Activated T-cell treated with anti-CD3 and anti-CD28 coated beads, Interleukin-2, amount 50 U/mL, for 48 hours (primary cell): ENCODE measurements at places on chromosomes 1 and 21.

GRCh38 chr1:119729044-119729443, 17.3 kb downstream of the PHGDH start:
- DNase-seq, result peak; percentile 0

GRCh38 chr1:201454608-201455007, 14.4 kb downstream of the PHLDA3 start:
- no peak for DNase-seq

GRCh38 chr1:96962751-96963211, 241.2 kb downstream of the PTBP2 start:
- DNase-seq, result no peak

- DNase-seq, result no peak
Observed at GRCh38 chr1:232142403-232143314, 487.3 kb downstream of the SIPA1L2 start.

- DNase-seq, result no peak
Observed at GRCh38 chr1:111274653-111275052, 16.0 kb upstream of the CHIA start.

DNA sequence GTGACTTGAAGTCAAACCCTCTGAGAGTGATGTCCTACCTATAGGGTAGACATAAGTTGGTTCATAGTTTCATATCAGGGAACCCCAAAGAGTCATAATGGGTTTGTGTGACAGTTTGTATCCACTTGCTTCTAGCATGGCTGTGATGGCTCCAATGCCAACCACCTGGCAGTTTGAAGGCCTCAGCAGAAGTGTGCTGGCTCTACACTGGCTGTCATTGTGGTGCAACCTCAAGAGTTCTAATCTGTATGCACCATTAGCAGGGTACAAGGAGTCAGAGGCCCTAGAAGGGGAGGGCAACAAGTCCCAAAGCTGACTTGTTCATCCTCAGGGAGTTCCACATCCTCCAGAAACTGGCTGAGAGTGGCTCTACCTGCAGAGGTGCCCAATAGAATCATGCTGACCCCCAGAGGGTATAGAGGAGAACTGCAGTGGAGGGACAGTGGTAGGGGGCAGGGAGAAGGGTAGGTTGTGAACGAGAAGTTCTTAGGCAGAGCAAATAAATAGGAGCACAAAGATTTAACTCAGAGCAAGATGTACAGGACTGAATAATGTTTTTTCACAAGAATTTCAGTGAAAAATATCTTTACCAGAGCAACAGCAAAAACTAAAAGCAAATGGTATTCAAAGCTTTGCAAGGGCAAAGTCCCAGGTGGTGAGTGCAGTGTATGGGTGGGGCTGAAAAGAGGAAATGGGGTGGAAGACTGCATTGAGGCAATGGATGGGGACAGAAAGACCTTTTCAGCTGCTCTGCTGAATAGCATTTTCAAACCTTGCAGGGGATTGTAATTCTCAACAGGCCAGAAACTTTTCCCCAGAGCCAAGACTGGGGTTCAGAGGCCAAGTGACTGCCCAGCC, 3.2 kb downstream of the FCRL2 start:
- DNase-seq, result no peak

DNA sequence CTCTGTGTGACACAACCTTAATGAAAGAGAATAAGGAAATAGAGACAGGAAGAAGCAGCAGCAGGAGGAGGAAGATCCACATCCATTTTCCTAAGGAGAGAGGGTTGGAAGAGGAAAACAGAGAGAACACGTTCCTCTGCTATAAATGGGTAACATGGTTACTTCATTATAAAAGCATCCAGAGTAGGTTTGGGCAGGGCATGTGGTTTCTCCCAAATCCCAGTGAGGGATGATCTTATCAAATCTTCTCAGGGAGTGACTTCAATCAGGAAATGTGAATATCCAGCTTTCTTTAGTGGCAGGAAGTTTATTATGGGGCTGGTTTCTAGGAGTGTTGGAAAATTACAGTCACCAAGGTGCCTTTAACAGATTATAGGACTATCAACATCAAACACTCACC, 11.1 kb downstream of the CYP2J2 start:
- no peak for DNase-seq

GRCh38 chr1:55204997-55205396, 10.2 kb downstream of the USP24 start:
- no peak for DNase-seq

GRCh38 chr1:241751524-241751923, 96.5 kb upstream of the EXO1 start:
- DNase-seq, result no peak

- no peak for DNase-seq
Observed at GRCh38 chr1:100545855-100546254, 7.9 kb downstream of the GPR88 start.

GRCh38 chr1:54982739-54983138, 2.3 kb downstream of the TMEM61 start:
- DNase-seq, result no peak

GRCh38 chr1:170290276-170290675, 144.5 kb downstream of the NTMT2 start:
- no peak for DNase-seq

- peak; percentile 81 for DNase-seq
Observed at GRCh38 chr1:63327417-63328054, 5.2 kb downstream of the FOXD3 start.

DNA sequence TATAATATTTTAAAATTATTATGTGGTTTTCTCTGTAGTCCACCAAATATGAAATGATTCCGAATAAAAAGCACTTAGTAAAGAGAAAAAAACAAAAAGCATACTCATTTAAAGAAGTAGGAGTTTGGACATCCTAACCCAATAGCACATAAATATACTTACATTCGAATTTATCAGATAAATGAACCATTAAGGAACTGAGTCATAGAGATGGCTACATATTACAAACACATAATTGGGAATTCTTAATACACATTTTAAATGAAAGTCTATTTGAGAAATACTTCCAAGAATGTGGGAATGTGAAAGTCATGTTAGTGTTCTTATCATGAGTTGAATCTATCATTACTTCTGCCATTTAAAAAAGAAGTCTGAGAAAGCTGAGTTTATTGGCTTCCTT, 75.0 kb downstream of the USP24 start:
- DNase-seq, result no peak

- DNase-seq, result peak; percentile 89
Observed at GRCh38 chr1:40818264-40818961, 34.8 kb downstream of the KCNQ4 start.

DNA sequence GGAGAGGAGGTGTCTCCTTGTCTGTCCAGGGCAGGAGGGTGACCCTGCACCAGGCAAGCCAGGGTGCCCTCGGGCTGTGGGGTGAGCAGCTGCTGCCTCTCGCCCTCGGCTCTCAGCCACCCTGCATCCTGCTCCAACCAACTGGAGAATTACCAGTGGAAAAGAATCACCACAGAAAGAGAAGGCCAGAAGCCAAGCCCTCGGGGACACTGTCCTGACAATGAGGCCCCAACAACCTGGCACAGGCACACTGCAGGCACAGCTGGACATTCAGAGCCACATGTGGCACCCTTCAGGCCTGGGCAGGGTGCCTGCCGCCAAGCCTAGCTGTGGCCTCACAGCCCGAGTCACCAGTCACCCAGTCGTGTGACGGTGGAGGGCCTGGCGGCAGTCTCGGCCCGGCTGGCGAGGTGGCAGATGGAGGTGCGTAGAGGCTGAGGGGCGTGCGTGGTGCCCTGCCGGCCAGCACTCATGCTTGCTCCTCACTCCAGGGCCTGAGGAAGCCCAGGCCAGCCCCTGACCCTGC, 12.0 kb downstream of the MEGF6 start:
- no peak for DNase-seq

- no peak for DNase-seq
Observed at GRCh38 chr1:110433803-110434202, 17.1 kb upstream of the PROK1 start.

- DNase-seq, result no peak
Observed at GRCh38 chr1:226588484-226588883, 39.9 kb downstream of the STUM start.
